ENCODE measurements at places on chromosomes 1 and 21.

- no peak for DNase-seq
Observed at GRCh38 chr1:167483790-167484189, 34.5 kb downstream of the CD247 start.

- DNase-seq: no peak
Observed at GRCh38 chr1:39043513-39043912, 17.4 kb downstream of the NDUFS5 start.

- DNase-seq: peak; percentile 9
Observed at GRCh38 chr1:200856716-200857357, 15.9 kb upstream of the GPR25 start.

DNA sequence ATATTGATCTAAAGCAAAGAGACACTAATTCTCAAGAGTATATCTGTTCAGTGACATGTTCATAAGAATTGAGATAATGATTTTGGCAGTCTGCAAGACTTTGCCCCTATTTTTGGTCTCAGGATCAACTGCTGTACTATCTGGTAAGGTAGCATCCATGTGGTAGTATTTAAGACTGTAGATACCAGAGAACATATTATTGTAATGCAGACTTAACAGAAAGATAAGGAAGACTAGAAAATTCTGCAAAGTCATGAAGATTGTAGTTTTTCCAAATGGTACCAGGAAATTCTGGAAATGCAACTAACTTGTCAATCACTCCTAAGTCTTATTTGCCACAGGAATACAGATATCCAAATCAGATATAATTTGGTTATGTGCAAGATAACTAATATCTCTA, 35.1 kb downstream of the RNF2 start:
- DNase-seq: no peak

DNA sequence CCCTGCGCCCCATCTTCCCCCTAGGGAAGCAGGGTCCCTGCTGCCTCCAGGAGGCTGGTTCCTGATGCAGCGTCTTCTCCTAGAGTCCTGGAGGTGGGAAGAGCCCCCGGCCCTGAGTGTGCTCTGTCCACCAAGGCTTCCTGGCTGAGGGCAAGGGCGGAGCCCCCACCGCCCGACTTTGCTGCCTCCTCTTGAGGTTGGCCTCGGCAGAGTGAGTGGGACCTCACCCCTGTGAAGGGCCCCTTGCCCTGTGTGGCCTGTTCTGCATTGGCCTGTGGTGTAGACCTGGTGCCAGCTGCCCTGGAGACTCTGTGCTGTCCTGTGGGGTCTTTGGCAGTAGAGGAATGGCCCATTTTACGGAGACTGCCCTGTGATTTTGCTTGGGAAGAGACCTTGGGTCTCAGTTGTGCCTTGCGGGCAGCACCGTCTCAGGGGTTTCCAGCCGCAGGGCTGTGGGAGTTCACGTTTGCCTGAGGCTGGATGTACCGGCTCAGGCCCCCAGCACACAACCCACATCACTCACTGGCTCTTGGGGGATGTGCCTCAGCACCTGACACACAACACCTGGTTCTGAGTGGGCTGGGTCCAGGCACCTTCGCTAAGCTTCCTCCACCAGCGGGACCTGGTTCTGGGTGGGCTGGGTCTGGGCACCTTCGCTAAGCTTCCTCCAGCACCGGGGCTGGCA, 73.6 kb downstream of the SKI start:
- no peak for DNase-seq

GRCh38 chr1:9908871-9909233, 1.2 kb downstream of the CTNNBIP1 start:
- no peak for DNase-seq

DNA sequence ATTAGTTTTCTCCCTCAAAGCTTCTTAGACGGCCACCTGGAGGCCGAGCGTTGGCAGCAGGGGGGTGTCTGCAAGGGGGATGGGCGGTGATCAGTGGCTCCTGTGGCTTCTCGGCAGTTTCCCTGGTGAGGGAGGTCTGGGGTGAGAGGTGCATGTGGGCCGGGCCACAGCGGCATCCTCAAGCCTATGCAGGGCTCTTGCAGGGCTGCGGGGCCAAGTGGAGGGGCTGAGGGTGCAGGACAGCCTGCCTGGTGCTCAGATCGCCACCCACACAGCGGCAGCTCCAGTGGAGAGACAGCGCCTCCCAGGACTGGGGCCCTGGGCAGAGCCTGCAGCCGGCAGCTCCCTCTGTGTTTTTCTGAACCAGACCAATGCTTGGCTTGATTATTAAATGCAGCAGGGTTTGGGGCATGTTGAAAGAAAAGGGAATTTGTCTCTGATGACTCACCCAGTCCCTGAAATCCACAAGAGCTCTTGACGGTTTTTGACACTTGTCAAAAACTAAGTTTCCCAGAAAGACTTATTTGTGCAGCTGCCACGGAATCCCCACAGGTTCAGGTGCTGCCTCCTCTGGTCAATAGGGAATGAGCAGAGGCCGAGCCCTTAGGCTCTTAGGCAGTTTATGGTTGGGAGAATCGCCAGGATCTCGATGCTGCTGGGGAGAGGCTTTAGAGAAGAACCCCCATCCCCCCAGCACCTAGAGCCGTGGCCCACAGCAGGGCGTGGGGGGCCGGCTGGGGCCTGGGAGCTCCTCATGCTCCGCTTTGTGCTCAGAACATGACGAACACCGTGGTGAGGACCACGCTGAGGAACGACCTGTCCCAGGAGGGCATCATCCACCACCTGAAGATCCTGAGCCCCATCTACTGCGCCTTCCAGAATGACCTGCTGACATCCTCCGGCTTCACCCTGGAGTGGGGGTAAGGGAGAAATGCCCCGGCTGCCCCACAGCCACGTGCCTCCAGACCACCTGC, 54.7 kb downstream of the UMODL1 start:
- DNase-seq: peak; percentile 34

DNA sequence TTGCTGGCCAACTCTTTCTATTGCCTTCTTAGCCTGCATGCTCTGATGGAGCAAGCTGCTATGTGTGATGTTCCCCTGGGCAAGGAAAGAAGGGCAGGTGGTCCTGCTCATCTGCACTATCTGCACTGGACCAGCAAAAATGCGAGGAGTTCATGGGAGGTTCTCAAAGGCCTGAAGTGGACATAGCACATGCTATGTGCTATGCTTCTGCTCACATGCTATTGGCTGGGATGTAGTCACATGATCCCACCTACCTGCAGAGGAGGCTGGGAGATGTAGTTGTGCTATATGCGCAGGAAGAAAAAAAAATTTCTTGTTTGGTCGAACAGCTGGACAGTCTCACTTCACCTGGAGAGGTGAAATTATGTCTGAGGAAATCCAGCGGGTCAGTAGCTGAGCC, 587.7 kb downstream of the MATN1 start:
- no peak for DNase-seq

GRCh38 chr1:44275991-44276405, 62.7 kb downstream of the DMAP1 start:
- no peak for DNase-seq

GRCh38 chr1:46520063-46520911, 30.7 kb downstream of the DMBX1 start:
- peak; percentile 21 for DNase-seq

GRCh38 chr21:42228709-42229220, 9.8 kb downstream of the ABCG1 start:
- DNase-seq: no peak

DNA sequence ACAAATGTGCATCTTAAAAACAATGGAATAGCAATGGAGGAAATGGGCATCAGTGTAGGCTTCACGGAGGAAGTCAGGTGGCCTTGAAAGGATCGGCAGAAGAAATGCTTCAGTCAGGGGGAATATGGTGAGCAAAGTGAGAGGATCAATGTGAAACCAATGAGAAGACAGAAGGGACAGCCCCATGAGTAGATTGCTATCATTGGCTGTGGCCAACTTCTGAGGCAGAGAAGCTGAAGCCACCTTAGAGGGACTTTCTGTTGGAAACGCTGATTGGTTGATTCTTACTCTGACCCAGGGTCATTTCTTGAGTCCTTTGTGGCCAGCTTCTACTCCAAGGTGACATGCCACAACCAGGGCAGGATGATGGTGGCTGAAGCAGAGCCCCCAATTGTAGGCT, 130.7 kb upstream of the ZNF648 start:
- DNase-seq: no peak

DNA sequence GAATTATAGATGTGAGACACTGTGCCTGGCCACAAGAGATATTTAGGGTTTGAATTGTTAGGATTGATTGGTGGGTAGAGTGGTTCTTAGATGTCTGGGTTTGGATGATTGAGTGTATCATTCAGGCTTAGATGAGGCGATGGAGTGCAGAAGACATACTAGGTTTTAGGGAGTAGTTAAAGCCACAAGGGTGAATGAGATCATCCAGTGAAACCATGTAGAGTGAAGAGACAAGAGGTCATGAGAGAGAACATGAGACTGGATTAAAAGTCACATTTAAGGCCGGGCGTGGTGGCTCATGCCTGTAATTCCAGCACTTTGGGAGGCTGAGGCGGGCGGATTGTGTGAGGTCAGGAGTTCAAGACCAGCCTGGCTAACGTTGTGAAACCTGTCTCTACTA, 37.2 kb downstream of the ZFYVE9 start:
- no peak for DNase-seq

DNA sequence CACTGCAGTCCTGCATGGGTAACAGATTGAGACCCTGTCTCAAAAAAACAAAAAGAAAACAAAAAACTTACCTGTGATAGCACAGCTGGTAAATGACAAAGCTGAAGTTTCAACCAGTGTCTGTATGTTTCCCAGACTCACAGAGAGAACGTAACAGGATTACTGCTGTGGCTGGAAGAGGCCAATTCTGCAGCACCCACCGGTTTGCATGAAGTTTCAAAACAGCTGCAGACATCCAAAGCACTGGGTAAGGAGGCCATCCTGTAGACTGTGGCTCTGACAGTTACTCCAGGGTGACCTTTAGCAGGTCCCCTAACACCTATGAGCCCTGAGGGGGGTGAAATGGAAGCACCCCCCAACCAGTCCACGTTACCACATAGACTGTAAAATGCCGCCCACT, 7.5 kb downstream of the ID3 start:
- DNase-seq: no peak

GRCh38 chr1:164842870-164843269, 283.9 kb downstream of the PBX1 start:
- DNase-seq: no peak

DNA sequence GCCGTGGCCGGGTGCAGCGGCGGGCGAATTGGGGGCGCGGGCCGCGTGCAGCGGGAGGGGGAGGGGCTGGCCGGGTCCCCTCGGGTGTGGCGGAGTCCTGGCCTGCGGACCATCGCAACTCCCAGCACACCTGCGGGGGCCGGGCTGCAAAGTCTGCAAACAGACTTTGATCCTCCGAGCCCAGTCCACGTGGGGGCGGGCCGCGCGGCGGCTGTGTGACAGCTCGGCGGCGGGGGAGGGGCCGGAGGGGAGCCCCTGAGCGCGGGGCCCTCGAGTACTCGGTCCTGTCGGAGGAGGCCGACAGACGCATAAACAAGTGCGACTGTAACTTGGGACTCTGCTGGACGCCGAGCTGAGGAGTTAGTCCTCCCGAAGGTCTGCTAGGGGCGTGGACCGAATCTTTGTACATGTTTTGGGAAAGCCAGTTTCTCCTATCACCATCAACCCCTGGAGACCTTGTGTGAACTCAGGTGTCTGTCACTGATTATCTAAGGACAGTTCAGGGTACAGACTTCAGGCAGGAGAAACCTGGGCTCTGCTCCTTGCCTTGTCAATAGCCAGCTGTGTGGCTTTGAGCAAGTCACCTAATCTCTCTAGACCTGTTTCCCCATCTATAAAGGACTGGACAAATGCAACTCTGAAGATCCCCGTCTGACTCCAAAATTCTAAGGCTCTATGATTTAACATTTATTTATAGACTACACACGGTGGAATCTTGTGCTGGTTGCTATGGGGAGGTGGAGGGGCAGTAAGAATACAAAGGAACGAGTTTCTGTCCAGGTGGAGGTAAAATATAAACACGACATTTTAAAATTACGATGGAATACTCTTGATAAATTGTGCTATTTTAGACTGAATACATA, 710 bp upstream of the SLC30A1 start:
- peak; percentile 83 for DNase-seq

GRCh38 chr1:157870490-157870889, 28.9 kb upstream of the CD5L start:
- no peak for DNase-seq

DNA sequence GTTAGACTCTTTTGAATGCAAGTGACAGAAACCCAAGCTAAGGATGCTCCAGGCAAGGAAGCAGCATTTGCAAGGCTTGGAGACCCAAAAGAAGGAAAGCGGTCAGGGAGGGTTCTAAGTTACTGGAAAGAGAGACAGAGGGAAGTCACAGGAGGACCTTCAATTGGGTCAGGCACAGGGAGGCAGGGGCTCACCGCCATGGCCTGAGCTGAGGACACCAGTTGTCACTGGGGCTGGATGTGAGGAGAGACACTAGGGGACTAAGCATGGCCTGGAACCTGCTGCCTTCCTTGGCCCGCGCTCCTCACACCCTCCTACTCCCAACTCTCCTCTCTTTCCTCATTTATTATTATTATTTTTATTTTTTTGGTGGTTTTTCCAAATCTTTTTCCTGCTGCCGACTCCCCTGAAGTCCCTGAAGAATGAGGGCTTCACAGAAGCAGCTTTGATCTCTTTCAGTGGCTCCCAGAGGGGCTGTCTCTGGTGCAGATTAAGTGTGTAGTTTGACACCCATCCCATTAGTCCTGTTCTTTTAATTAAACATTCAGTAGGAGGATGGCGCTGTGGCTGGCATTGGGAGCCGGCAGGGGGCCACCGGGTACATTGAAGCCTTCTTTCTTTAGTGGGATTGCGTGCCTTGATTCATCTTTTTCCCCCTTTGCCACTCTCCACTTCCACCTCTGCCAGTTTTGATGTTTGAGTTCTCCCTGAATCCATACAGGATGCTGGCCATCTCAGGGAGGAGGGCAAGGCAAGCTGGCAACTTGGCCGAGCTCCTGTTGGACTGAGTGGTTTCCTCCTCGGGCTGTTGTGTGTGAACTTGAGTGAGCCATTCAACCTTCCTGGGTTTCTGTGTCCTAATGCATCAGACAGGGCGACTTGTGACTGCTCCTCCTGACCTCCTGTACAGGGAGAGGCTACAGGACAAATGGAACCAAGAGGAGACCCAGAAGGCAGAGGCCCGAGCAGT, 59.3 kb downstream of the MDM4 start:
- no peak for DNase-seq

GRCh38 chr1:177505905-177506590, 335.3 kb downstream of the BRINP2 start:
- no peak for DNase-seq

DNA sequence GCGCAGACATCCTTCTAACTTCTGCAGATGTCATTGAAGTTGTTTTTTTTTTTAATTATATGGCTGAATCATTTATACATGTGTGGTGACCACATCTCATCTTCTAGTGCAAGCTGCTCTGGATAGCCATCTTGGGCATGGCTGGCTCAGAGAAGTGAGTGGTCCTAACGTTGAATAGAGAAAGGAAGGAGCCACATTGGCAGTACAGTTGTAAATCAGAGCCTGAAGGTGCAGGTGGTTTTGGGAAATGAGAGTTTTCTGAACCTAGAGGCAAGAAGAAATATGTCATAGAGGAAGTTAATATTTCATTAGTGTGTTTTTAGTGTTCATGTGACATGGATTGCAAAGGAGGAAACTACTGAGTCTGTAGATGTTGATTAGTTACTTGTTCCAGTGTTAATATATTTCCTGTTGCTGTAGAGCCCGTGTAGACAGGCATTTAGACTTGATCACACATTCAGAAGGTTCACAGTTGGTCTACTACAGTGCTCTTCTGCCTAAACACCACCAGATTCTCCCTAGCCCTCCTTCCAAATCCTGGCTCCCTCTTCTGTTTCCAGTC, 163.7 kb downstream of the ROR1 start:
- no peak for DNase-seq

GRCh38 chr1:9066945-9067807, 2.3 kb downstream of the SLC2A5 start:
- DNase-seq: no peak

- no peak for DNase-seq
Observed at GRCh38 chr21:44708213-44708865, 3.0 kb downstream of the TSPEAR start.

Data from tongue (tissue), 3 donors.